Effector memory CD8-positive, alpha-beta T cell (primary cell): ENCODE measurements at places on chromosomes 4 and X.

DNA sequence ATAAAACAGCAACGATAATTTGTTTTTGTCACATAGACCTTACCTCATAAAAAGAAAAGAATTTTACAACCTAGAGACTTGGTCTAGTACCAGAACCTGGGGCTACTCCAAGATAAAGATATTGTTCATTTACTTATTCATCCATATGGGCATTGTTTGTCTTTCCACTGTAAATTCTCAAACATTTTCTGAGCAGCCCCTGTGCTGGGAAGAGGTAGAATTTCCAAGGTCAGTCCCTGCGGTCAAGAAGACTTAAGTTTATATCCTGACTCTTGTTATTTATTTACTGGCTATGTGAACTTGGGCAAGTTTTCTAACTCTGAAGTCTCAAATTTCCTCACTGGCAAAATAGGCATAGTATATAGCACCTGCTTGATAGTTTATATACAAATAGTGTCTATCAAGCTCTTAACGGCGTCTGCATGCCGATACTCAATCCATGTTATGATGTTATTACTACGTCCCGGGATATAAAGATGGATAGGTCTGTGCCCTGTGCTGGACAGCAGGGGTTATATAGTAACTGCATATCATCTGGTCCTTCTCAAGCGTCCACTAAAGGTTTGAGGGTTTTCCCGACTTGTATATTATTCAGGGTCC, 222.1 kb upstream of the TAPT1 start:
- no peak for DNase-seq

DNA sequence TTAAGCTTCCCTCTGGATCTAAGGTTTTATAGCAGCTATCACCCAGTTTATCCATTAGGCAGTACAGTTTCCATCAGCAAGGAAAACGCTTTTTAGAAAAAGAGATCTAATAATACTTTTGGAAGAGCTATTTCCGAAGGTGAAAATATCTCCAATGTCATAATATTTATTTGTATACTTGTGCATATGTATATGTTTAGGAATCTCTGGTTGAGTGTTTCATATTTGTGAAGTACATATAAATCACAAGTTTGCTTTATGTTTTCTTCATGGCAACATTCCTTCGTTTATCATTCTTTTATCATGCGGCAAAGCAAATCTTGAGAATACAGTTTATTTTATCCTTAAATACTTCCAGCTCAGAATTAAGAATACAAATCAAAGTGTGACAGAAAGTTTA, 6.2 kb upstream of the PCDH18 start:
- no peak for DNase-seq

GRCh38 chrX:56793112-56793430, 64.0 kb downstream of the NBDY start:
- no peak for DNase-seq

DNA sequence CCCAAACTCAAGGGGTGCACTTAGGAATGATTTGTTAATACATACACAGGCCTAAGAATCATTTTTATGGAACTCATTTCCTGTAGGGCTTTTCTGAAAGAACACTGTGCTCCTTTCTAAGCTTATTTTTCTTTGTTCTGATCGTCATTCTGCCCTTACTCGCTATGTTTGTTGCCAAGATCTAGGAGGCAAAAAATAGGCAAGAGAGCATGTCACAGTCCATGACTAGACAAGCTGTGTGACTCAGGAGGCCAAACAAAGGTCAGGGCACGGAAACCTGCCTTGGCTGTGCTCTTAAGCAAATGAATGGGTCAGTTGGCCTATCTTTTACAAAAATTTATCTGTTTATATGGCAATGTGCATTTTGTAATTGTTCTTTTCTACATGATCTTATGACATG, 42.5 kb upstream of the C1GALT1C1 start:
- DNase-seq: no peak

GRCh38 chrX:70293621-70294020, 3.7 kb downstream of the KIF4A start:
- no peak for DNase-seq

DNA sequence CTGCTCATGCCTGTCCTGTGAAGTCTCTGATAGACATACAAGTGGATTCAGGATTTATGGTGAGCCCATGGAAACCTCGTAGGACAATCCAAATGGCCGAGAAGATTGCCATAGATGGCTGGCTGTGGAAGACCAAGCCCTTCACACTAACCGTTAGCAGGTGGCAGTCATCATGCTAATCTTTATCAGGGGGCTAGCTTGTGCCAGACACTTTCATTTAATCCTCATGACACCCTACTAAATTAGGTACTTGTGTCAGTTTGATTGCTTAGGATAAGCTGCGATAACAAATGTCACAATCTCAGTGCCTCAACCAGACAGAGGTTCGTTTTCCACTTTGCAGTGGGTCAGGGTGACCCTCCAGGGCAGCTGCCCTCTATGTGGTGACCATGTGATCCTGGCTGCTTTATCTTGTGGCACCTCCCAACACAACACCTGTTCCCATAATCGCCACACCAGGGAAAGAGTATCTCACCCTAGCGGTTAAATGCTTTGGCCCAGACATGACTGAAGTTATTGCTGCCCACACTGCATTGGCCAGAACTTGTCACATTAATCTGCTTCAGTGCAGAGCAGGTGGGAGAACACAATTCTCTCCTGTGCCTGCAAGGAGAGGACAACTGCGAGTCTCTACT, 60.8 kb downstream of the REPS2 start:
- DNase-seq: no peak

DNA sequence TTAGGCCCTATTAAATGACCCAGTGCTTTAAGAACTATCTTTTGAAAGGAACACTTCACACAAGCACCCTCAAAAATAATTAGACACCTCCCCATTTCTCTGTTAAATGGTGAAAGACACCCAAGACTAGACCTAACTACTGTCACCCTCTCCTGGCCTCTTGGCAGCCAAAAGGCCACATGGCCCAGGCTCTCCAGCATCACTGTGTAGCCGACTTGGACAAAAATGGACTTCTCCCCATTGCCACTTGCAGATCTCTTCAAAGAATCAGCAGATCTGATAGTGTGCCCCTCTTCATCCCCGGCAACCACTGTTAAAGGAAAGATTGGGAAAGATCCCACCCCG, 2.0 kb downstream of the MID1IP1 start:
- no peak for DNase-seq

GRCh38 chrX:12866451-12867377, at the start of gene TLR7:
TLR7 (plus strand) TSS chrX:12867072; CDS start chrX:12867579, 507 bp downstream.
- no peak for DNase-seq

- DNase-seq: no peak
Observed at GRCh38 chr4:26196567-26196966, 124.2 kb upstream of the RBPJ start.

DNA sequence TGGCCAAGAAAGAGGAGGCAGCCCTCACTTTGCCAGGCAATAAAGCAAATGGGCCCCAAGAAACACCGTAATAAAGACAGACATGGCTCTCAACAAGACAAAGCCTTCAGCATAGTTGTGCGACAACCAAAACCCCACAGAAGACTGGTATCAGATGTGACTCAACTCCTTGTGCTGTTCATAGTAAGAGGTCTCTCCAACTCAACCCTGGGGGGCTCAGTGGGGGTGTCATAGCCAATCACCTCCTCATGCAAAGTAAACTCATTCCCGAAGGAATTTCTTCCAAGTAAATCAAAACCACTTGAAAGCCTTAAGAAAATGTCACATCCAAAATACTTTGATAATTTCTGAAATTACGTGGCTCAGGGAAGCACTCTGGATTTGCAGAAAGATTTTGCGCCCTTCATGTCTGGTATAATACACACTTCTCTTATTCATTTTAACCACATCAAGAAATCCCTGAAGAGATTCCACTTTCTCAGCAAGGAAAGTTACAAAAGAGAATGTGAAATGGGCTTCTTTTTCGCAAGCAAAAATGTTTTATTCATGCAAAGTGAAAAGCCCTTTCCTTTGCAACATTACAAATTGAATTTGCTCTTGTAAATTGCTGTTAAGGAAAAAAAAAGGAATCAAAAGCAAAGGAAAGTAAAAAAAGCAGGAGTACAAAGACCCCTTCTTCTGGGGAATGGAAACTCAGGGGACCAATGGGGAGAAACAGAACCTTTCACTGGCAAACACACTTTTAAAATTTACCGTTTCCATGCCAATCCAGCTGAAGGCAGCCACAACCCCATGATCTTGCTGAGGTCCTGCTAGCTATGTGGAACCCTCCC, 137.4 kb downstream of the NSUN7 start:
- no peak for DNase-seq

- no peak for DNase-seq
Observed at GRCh38 chr4:39873823-39874222, 103.9 kb downstream of the PDS5A start.

DNA sequence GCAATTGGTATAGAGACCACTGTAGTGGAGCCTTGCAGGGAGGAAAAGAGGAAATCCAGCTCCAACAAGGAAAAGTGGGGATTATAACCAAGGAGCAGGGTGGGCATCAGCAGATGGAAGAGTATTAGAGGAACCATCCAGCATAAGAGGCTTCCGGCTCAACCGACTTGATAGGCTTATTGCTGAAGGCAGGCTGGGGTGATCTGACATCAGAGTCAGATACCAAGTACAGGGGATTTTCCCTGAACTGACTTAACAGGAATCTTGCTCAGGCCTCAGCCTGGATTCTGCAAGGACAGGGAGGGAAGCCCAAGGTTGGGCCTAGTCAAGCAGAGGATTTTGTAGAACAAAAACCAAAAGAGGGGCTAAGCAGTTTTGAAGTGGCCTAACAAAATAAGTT, 129.6 kb downstream of the DCLK2 start:
- DNase-seq: no peak
